ENCODE measurements at places on chromosomes 3 and 15.

DNA sequence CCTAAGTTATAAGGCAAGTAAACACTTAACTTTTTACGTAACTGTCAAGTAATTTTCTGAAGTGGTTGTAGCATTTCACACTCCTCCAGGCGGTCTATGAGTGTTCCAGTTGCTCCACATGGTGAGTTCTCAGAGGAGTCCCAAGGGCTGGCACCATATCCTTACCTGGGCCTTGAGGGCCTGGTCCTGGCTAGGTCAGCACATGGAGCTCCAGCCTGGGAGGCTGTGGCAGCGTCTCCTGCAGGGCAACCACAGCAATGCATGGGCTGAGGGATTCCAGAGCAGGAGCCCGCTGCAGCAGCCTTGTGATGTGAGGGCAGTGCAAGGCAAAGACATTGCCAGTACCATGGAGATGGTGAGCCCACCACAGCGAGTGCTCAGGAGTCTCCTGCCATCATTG lies 32.2 kb upstream of the LYZL4 start:
- DNase-seq: no peak

DNA sequence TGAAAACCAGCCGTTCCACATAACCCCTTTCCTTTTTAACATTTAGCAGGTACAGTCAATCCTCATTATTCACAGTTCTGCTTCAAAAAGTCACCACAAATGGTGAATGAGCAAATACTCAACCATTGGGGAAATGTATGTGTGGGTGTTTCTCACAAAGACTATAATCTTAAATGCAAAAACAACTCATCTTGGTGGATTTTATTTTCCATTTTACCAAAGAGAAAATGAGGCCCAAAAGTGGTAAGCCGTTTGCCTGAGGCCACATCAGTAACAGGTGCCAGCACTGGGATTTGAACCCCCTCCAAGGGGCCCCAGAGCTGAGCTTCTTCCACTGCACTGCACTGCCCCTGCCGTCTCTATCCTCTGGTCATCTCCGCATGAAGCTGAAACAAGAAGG lies 208.8 kb downstream of the OSBPL10 start:
- no peak for DNase-seq

GRCh38 chr3:51789437-51789836 lies 10.4 kb upstream of the IQCF6 start:
- DNase-seq: no peak

DNA sequence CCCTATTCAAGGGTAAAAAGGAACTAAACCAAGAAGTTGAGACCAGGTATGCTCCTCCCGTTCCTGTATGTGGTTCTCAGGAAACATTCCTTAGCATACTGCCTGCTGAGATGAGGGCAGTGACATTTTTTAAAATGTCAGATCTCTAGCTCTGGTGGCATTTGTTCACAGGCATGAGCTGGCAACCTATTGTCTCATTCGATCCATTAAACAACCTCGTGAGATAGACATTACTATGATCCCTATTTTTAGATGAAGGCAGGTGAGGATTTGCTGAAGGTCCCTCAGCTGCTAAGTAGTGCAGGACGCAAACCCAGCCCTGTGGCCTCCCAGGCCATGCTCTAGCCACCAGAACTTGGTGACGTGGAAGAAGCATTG lies 74.9 kb downstream of the SIDT1 start:
- DNase-seq: no peak

DNA sequence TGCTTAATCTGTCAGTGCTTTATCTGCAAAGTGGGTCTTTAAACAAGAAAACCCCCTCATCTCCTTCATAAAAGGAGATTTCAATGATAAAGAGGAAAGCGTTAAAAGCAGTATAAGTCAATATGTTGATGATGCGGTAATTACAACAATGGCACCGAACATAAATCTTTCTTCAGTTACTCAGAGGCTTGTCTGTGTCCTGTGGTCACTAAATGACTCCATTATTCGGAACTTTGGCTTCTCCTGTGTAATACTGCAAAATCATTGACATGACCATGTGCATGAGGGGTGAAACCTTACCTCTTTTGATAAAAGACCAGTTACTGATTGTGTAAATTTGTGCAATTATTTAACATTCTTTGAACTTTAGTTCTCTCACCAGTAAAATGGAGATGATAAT lies 4.8 kb upstream of the USP3 start:
- DNase-seq: no peak

DNA sequence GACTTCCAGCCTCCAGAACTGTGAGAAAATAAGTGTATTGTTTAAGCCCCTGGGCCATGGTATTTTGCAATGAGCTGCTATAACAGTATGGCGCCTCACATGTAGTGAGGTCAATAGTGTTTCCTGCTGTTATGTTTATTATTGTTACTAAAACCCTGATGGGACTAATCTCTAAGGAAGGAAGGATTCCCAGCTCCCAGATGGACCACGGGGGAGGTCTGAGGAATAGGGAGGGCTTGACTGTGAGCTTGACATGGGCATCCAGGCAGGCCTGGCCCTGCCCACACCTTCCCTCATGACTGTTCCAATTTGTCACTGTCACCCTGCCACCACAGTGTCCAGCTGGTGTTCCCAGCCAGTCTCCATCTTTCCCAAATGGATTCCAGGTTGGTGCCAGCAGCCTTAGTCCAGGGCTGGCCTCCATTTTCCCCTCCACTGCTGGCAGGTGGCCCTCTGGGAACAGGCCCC lies 14.5 kb upstream of the SLC41A3 start:
- no peak for DNase-seq

DNA sequence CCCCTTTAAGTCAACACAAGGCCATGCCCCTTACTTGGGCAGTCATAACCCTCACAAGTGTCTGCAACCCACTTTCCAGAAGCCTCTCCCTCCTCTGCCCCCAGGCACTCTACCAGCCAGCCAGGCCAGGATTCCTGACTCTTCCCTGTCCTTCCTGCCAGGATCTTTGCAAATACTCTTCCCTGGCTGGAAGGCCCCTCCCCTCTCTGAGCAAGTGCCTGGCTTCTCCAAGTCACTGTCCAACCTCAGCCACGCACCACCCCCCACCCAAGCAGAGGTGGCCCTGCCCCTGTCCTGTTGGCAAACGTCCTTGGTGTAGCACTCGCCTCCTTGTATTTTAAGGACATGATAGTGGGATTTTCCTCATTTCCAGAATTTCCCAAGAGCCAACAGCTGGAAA lies 54.7 kb upstream of the USP3 start:
- no peak for DNase-seq

GRCh38 chr3:103991-104390 lies 92.6 kb upstream of the CHL1 start:
- DNase-seq: no peak

- DNase-seq: no peak
Observed at GRCh38 chr3:41126472-41126871, 72.8 kb upstream of the CTNNB1 start.

- DNase-seq: no peak
Observed at GRCh38 chr15:59366333-59367021, 6.2 kb downstream of the MYO1E start.

DNA sequence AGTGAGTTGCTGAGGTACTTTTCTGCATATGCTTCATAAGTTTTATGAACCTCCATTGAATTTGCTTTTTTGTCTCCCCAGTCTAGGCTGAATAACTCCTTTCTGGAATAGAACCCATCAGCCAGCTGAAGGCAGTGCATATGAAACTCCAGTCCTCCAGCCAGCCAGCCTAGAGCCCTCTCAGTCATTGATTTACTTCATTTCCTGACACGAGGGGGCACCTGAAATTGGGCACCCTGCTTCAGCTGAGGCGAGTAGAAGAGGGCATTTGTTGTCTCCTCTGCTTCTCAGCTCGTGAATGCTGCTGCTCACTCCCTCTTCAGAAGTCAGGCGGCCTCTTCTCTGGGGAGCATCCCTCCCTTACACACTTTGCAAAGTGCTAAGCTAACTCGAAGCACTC lies 32.5 kb downstream of the CHST2 start:
- no peak for DNase-seq

DNA sequence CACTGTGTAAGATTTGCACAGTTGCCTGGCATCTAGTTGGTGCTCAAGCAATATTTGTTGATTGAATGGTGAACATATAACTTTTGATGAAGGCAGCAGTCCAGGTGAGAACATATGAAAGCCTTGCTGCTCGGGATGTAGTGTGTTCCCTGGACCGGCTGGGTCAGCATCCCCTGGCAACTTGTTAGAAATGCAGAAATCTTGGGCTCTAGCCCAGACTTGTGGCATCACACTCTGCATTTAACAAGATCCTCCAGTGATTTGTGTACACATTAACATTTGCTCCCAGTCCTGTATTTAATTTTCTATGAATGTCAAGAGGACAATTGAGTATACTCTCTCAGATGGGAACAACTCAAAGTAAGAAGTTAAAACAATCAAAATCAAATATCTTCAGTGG lies 69.0 kb upstream of the SAMMSON start:
- DNase-seq: no peak

Measured in stimulated activated CD8-positive, alpha-beta memory T cell treated with anti-CD3 and anti-CD28 coated beads, Interleukin-4, amount 100 ng/mL, for 4 hours (primary cell).